ENCODE measurements at places on chromosomes 11 and 22.

GRCh38 chr11:64103277-64103985 lies 62.5 kb downstream of the MACROD1 start:
- DNase-seq, result no peak

DNA sequence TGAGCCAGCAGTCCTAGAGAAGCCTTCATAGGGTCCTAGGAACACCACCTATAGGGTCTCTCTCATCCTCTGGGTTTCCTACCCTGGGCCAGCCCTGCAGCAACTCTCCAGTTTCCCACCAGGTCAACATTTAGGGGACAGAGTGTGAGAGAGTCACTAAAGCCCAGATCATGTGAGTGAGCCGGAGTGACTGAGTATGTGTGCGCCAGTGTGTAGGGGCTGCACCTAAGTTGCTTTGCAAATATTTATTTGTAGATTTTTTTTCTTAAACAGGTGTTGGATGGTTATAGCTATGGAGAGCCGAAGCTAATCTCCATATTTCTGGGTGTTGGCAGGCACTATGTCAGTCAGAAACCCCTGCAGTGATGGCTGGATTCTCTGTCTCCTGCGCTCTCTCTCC lies 232.5 kb upstream of the NCAM1 start:
- DNase-seq, result no peak

- DNase-seq, result no peak
Measured at GRCh38 chr11:96424693-96425092, 34.9 kb downstream of the JRKL start.

DNA sequence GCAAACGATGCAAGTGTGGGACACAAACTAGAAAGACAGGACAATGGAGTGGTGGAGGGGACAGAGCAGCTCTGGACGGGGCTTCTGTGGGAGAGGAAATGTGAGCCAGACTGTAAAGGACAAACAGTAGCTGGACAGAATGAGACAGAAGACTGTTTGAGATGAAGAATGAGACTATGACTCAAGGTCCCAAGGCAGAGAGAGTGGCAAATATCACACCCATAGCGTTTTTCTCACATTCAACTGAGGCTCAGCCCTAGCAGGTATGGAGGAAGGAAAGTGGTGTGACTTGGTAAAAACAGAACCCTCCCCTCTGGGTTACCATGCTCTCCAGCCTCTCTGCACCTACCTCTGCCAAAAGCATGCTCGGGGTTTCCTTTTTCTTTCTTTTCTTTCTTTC lies 96.5 kb downstream of the RPL27A start:
- no peak for DNase-seq

DNA sequence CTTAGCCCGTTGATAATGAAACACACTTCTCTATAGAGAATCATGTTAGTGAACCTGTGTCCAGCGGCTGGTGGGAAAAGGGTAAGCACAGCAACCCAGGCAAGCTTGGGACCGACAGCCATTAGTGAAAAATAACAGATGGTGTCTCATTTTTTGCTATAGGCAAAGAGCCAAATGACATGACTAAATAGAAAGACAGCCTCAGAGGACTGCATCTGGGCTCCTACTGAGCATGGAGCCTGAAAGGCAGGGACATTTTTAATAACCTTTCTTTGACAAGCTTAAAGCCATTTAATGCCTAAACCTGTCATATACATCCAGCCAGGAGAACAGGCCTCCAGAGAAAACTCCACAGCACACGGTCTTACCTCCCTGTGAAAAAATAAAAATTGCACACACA lies 67.0 kb downstream of the FANCF start:
- no peak for DNase-seq

DNA sequence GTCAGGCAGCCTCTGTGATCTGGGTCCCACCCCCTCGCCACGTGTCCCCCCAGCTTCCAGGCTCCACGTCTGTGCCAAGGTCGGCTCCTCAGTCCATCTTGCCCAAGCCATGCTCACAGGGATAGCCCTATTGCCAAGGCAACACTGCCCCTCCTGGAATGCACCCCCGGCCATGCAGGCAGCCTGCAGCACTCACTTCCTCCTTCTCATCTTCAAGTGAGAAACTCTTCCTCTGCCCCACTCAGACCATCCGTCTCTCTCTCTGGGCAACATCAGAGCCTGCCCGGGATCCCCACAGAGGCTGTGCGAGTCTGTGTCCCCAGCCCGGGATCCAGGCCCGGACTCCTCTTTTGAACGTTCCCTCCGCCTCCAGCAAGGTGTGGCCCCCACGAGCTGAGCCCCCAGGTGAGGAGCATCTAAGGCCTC lies 852.3 kb downstream of the BRD1 start:
- no peak for DNase-seq

DNA sequence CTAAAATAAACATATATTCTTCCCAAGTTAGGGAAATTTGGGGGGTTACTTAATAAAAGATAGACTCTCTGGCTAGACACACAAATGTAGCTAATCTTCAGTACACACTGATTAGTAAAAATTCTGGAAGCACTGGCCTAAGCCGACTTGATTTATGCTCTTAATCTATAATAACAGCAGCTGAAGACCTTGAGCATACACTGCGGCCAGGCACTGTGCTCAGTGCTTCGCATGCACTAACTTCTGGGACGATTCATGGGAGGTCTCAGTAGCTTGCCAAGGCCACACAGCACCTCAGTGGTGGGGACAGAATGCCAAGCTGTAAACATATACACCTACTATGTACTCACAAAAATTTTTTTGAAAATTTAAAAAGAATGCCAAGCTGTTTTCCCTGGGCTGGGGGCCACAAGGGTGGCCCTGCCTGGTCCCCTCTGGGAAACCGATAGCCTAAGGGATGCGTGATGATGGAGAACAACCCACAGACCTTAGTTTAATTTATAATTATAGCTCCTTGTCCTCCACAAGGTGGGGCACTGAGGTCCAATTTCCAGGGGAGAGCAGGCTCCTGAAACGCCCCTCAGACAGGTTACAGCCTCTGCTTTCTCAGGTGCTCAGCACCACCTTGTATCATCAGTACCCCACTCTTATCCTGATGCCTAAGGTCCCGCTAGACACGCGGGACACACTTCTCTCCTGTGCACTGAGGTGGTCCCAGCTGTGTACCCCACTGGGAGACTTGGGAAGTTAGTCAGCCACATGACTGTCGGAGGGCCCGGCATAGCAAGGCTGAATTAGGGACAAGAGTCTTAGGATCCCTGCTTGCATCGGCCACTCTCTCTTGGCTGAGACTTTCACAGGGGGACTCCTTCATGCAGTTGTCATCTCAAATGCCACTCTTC lies 20.1 kb downstream of the SERPIND1 start:
- DNase-seq, result no peak

DNA sequence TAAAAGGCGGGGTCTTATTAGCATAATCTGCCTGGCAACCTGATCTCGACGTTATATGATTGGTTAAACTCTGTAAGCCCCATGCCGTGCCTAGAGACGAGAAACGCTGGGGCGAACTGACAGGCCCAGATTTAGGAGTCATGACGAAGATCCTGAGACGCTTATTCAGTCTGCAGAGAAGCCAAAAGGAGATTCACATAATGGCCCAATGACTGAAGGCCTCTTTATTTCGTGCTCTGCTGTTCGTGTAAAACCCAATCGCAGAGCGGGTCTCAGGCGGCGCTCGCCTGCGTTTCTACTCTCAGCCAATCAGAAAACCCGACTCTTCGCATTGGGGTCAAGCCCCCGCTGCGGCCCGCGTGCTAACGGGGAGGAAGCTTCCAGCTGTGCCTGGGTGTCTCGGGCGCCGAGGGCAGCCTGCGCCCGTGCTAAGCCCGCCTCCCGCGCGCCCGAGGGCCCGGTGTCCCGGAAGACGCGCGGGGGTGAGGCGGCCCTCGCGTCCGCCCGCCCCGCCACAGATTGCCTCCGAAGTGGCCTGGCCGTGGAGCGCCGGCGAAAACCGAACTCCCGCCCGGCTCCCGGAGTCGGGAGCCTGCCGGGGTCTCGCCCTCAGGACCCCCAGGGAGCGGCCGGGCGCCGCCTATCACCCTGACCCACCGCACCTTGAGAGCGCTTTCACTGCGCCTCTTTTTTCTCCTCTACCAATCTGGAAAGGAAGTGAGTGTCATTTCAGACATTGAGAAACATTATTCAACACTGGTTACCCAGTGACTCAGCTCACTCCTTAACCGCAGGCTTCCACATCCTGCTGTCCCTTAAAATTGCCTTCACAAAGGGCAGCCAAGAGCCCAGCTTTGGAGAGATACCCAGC lies 446 bp upstream of the PRDM10 start:
- DNase-seq, result peak; percentile 94

- DNase-seq, result peak; percentile 83
Measured at GRCh38 chr22:38941488-38941987, 15.9 kb upstream of the APOBEC3A start.

DNA sequence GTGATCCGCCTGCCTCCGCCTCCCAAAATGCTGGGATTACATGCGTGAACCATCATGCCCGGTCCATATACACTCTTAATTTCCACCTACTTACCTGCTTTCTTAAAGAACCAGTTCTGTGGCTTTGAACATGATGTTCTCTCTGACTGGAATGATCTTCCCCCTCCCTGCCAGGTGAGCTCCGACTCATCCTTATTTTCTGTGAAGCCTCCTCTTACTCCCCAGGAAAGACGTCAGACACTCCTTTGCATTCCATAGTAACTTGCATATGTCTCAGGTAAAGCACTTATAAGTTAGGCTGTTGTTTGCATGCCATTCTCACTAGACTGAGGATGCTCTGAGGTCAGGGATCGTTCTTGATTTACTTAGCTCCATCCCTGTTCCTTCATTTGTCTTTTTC lies 91.8 kb upstream of the RAB1B start:
- no peak for DNase-seq

DNA sequence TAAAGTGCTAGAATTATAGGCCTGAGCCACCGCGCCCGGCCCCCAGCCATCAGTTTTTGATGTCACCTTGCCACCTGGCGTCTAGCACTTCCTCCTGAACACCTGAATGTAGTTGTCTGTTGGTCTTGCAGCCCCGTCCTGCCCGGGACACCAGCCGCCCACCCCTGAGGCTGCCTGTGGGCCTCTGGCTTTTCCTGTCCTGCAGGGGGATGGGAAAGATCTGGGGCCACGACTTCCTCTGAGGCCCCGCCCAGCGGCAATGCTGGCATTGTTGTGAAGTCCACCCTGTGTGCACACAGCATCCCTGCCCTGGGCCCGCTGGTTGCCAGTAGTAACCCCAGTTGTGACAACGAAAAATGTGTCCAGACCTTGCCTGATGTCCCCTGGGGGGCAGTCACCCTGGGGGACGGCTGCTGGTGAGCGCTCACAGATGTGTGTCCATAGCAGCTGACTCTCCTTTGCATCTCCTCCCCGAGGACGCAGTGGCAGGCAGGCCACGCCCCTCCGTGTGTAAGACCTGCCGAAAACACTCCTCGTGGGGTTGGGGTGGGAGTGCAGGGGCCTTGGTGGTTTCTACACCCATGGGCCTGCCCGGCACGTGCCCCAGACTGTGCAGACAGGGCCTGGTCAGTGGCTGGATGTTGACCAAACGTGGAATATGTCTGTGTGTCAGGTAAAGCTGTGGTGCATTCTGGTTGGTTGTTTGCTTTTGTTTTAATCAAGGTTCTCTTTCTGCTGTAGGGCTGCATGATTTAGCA lies 6.8 kb downstream of the SELENOO start:
- no peak for DNase-seq

- no peak for DNase-seq
Measured at GRCh38 chr11:46537121-46537520, 56.7 kb downstream of the AMBRA1 start.

- DNase-seq, result no peak
Measured at GRCh38 chr11:117002639-117003299, 95.5 kb downstream of the SIK3 start.

DNA sequence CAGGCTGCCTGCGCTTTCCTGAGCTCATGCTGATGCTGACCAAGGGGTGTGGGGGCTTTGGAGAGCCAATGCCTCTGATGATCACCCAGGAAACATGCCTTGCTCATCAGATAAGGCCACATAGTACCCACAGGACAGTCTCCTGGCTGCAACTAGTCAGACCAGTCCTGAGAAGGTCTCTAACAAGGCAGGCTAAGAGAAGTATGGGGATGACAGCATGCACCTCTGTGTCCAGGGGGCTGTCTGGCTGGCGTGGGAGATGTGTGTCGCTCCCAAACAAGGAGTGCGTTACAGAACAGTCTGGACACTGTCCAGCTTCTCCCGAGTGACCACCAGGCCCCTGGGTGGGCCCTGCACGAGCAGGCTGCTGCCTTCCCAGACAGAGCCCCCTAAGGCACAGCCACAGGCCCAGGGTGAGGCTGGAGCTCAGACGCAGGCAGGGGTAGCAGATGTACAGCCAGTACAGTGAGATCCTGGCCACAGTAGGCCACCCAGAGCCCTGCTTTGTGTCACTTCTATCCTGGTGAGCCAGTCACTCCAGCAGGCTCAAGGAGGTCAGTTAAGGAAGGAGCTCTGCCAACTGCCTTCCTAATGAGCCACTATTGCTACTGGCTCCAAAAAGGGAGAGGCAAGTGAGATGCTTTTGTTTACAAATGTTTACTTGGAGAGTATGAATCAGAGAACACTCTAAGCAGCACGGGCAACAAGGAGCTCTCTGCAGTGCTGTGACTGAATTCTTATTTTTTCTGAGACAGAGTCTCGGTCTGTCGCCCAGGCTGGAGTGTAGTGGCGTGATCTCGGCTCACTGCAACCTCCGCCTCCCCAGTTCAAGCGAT lies 66.0 kb upstream of the CLTCL1 start:
- no peak for DNase-seq

DNA sequence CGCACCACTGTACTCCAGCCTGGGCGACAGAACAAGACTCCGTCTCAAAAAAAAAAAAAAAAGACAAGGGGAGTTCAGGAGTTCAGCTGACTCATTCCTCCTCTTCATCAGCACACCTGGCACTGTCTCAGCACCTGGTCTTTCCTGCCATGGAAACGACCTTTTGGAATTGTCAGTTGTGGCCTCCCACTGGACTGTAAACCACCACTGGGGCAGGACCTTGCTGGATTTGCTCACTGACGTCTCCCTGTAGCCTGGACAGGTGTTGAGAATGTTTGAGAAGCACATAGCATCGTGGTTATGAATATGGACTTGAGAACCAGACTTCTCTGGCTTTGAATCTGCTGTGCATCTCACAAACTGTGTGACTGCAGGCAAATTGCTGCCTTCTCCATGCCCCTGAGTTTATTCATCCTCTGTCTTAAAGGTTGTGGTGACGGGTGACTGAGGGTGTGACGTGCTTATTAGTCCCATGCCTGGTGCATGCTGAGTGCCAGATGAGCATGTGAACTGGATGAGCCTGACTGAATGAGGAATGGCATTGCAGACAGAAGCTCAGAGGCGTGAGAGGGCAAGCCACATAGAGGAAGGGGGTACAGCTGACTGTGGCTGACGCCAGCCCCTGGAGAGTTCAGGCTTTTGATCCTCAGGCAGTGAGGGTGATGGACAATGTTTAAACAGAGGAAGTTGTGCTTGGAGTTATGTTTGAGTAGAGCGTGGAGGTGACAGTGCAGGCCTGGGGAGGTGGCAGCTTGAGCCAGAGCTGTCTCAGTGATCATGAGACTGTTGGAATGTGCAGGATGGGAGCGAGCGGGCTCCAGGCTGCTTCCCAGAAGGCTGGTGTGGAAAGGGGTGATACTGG lies 12.7 kb downstream of the TOM1 start:
- no peak for DNase-seq

GRCh38 chr22:17172029-17172833 lies 13.2 kb upstream of the HDHD5 start:
- DNase-seq, result no peak
